ENCODE measurements at places on chromosomes 13 and 19.

GRCh38 chr19:32273483-32273882 is 71.9 kb upstream of the ZNF507 start:
- no peak for DNase-seq

DNA sequence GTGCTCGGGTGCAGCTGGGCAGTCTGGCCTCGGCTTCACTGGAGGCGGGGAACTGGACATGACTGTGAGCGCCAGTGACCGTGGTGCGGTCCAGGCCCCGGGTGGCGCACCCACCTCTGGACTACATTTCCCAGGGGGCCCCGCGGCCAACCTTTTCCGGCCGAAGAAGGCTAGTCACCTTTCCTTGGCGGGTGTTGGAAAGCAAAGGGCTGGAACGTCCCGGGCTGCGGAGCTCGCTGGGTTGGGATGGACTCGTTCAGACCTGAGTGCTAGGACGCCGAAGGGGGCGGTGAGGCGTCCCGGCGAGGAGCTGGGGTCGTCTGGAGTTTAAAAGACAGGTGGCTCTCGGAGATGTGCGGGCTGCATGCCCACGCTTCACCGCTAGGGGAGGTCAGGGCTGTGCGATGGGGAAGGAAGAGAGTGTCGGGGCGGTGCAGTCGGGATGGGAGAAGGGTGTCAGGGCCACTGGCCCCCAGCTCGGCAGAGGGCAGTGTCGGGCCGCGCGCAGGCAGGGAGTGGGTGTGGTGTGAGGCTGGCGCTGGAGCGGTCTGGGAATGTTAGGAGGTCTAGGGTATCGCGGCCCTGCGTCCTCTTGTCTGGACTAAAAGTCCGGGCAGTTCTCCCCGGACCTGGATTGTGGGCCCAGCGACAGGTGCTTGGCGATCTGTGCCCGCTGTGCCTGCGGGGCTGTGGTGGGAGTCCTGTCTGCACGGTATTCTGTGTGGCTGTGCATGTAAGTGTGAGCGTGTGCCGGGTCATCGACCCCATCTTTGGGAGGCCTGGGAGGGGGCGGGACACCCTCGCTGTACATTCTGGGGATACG is 57.1 kb downstream of the ZNF568 start:
- peak; percentile 90 for DNase-seq

DNA sequence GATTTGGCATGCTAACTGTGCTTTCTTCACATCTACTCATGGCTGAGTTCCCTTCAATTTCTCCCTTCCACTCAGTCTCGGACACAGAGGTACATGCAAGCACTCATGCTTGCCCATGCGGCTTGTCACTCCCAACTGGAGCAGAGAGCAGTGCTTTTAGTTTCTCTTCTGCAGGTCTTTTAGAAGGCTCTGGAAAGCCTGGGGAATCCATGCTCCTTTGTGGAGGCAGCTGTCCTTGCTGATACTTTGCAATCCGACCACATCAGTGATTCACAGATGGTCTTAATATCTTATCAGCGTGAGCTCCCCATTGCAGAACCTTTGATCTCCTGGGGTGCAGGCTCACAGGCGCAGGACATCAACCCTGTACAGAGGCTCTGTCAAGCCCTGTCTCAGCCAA is 203.9 kb downstream of the COL4A1 start:
- DNase-seq, result no peak

DNA sequence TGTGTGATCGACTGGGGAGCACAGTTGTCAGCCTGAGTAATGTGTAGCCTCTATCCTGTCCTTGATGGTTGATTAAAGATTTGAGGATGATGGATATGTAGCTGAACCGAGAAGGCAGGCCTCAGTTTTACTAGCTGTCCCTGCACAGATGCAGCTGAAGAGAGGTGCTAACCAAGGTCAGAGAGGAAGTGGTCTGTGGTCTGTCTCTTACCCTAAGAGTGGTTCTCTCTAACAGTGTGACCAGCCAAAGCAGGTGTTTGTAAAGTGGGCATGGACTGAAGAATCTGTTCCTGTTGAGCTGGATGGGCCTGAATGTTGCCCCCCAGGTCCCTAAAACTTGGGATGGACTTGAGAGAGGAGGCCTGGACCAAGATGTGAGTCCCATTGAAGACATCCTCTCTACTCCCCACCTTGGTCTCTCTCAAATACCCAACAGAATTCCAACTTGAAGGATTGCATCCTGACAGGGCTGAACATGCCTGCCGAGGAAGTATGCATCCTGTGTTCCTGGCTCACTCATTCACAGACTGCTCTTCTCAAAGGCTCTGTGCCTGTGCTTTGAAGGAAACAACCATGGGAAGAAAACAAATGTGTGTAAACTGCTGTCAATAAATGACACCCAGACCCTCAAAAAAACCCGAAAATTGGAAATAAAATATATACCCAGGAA is 223.8 kb downstream of the MAB21L1 start:
- DNase-seq, result no peak

DNA sequence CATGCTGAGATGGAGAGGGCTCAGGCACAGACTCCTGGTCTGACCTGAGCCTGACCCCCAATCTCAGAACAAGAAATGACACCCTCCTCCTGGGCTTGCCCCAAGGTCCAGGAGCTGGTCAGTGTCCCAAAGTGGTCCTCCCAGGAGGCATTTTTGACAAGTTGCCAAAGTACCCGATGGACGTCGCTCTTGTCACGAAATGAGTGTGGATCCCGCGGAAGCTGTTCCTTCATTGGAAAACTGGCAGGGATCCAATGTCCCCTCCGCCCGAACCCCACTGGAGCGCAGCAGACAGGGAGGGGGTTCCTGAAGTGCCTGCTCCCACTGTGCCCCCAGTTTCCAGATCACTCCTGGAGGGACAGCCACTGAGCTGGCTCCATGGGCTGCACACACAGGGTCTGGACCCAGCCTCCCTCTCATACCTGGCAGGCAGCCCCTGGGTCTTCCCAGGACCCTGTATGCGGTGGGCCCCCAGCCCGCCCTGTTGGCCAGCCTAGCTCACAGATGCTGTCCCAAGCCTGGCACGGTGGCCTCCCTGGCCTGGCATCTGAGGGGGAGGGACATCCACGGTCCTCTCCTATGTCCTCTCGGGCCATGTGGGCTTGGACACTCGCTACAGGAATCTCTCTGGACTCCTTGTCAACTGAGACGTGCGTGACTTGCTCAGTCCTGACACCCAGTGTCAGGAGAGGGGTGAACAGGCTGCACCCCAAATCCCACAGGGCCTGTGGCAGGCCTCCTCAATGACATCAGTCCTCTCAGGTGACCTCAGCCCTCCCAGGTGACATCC is 12.8 kb upstream of the ZNF14 start:
- DNase-seq, result no peak

GRCh38 chr13:47117268-47117667 is 220.4 kb upstream of the HTR2A start:
- DNase-seq, result no peak

DNA sequence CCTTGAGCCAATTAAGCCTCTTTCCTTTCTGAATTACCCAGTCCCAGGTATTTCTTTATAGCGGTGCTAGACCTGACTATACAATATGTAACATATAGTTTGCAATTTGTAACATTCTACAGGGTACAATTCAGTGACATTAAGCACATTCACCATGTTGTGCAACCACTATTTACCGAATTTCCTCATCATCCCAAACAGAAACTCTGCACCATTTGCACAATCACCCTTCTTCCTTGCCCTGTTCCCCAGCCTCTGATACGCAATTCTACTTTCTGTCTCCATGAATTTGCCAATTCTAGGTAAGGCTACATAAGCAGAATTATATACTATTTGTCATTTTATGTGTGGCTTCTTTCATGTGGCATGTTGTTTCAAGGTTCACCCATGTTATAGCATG is 13.7 kb upstream of the SIGLEC10 start:
- no peak for DNase-seq

DNA sequence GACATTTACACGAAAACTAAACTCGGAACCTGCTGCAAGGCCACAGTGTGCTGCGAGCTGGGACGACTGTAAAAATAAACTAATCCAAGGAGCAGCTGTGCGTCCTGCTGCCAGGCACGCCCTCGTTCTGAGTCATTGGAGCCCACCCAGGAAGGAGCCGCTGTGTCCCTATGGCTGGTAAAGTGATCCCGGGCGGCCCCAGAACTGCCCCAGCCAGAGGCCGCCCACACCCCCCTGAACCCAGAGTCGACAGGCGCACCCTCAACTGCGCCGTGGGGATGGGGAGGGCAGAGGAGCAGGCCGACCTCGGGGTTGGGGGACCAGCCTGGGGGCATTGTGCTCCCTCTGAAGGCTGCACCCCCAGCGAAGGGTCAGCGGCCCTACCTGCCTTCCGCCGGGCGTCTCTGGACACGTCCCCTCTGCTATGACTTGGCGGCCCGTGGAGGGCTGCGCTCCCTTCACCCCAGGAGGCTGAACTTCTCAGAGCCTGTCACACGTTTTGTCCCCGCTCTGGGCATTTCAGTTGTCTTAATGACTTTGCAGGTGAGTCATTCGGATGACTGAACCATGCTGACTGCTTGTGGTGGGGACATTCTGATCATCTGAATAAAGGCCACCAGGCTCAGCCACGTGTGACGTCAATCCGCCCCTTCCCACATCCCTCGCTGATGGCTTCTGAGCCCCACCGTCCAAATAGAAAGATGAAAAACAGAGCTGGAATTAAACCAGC is 42.7 kb downstream of the ADPRHL1 start:
- DNase-seq, result no peak

DNA sequence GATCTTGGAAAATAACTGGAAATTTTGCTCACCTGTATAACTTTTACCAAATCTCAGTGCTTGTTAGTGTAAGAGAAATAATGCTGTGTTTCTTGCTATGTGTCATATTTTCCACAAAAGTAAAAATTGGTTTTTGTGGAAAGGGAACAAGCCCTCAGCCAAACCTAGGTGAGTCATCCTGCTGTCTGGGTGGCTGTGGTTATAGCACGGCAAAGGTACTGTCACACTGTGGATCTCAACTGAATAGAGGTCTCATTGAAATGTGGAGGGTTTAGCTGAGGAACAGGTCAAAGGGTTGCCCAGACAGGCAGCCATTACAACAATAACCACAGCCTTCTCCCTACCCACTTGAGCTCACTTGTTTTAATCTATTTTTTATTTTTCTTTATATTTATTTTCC is 338.8 kb upstream of the DACH1 start:
- DNase-seq, result no peak

GRCh38 chr13:97386801-97387484 is 47.0 kb upstream of the RAP2A start:
- no peak for DNase-seq

GRCh38 chr19:17953869-17954268 is 13.0 kb upstream of the KCNN1 start:
- DNase-seq, result no peak

DNA sequence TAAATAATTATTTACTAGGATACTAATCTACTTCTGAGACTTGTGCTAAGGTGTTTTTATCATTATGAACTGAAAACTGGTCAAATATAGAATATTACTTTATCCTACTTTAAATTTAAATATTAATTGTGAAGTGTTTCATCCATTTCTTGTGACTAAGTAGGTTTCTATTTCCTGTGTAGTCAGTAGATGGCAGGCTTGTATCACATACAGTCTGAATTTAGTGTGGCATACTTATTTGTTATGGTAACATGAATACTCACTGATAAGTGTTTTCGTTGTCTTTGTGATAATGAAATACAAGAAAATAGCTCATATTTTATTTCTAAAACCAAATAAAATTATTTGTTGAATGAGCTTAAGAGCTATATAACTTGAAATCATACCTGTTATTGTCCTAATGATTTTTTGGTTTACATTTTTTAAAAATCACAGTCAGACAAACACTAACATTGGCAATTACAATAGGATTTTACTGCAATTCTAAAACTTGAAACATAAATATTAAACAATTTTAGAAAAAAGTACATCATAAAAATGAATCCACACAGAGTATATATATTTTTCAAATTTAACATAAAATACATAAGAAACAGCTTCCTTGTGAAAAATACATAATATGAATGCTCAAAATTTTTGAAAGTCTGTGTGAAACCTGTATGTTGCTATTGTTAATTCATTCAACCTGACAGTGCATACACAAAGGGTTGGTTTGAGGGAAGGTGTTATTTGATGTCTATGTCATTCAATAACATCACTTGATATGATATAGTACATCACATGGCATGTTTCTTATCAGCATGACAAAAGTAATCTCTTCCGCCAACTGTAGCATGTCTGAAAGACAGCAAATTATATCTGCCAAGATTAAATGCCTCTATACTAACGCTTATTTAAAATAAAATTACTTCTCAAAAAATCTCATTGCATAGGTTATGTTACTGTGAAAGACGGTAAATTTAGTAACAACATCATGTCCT is 904.8 kb upstream of the PCDH20 start:
- no peak for DNase-seq

DNA sequence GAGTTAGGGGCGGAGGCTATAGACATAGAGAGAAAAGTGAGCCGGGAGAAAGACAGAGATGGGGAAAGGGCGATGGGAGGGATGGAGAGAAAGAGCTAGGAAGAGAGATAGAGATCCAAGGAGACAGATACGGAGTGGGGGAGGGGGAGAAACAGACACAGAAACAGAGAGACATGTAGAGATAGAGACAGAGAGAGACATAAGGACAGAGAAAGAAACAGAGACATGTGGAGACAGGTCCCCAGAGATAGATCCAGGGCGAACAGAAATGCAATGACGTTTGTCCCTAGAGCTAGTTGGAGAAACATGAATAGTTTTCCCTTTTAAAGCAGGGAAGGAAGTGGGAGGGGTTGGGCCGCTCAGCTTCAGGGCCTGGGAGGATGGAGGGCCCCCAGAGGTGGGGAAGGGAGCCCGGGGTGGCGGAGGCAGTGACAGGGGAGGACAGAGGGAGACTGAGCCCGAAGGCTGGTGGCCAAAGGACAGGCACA is 4.6 kb downstream of the PPP1R14A start:
- no peak for DNase-seq

DNA sequence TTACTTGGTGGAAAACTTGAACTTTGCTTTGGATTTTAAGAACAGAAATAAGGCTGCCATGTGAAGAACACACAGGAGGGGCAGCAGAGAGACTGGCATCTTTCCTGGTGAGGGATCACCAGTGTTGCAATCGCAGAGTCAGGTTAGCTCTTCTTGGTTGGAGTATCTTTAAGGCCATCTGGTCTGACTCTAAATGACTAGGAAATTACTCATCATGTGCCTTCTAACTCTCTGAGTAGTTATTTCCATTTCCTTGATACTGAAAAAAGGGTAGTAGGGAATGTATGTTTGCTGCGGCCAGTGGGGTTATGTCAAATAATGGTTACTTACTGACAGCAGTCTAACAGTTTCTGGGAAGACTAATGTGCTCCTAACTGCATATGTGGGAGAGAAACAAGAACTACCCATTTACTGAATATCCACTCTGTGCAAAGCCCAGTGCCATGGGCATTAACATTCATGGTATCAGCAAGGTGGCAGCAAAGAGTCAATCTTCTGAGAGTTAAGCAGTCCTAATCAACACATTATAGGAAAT is 122.1 kb downstream of the COG6 start:
- DNase-seq, result no peak

DNA sequence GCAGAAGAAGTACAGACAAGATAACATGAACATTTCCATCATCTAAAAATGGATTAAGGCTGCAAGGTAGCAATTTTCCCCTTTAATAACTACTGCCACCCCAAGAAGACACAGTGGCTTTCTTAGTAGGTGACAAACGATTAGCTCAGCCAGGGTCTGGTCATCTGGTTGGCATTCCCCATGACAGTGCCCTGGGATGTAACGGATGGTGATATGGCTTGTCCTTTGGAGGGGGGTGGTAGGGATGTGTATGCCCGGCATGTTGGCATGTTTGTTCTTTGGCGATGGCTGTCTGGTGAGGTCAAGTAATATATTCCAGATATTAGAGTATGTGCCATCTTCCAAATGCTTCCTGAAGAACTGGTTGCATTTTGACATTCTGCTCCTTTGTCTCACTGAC is 135.6 kb upstream of the ZNF536 start:
- DNase-seq, result no peak

Data from WTC11 (cell line).